Fibroblast of upper back skin (primary cell): ENCODE measurements at places on chromosomes 5 and 9.

- no peak for DNase-seq
Measured at GRCh38 chr5:35338157-35338453, 107.8 kb upstream of the PRLR start.

DNA sequence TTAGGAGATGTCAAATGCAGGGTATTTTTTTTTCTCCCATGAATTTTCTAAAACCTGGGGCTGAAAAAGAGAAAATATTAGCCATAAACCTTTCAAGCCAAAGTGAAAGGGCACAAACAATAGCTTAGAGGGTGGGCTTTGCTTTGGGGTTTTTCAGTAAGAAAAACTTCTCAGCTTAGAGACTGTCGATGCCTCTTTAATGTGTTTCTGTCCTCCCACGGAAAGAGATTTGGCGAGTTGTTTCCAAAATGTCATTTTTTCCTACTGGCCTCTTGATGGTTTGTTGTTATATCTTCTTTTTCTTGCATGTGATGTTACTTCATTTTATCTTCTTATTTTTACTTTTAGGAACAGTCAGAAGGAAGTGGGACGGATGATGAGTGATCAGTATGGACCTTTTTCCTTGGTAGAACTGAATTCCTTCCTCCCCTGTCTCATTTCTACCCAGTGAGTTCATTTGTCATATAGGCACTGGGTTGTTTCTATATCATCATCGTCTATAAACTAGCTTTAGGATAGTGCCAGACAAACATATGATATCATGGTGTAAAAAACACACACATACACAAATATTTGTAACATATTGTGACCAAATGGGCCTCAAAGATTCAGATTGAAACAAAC, 177.3 kb downstream of the SMARCA2 start:
- DNase-seq = no peak

DNA sequence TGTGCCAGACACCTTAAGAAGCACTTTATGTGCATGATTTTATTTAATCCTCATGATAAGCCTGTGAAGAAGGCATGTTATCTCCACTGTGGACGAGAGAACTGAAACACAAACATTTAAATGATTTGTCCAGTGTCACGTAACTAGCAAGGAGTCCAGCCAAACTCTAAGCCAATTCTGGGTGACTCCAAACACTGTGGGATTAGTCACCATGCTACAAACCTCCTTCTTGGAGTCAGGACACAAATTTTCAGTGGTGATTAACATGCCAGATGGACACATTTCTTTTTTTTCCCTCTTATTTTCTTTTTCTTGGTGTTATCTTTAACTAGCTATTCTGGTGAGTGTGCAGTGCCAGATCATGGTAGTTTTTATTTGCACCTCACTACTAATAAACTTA, 316.8 kb downstream of the NDUFS4 start:
- peak; percentile 63 for DNase-seq

GRCh38 chr5:175718401-175719108, 60.7 kb downstream of the HRH2 start:
- peak; percentile 4 for DNase-seq

DNA sequence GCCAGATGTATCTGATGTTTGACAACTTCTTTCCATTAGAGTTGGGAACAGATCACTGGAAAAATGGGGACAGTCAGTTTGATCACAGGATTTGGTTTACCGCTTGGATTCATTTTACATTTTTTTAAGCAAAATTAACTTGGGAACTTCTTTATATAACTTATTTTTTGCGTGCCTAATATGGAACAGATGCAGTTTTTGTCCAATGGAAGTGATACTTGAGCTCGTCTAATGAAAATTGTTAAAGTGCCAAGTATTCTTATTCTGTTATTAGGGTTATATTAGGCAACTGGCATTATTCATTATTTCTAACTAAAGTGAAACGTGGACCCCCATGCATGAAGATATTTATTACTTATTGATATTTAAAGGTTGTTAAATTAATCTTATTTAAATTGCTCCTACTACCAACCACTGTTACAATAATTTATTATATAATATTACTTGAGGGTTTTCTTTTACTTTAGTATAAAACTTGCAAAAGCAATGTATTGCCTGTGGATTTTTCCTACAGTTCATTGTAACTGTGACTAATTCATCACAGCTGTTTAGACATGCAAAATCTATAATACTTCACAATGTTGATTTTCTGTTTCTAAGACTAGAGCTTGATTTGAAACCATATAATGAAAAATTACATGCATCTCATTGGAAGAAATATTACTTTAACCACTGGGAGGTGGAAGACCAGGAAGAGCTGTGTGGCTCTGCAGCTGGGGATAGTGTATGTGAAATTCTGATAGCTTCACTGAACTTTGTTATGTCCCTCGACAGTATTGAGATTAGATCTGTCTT, 787.3 kb upstream of the WWC1 start:
- DNase-seq = peak; percentile 26

DNA sequence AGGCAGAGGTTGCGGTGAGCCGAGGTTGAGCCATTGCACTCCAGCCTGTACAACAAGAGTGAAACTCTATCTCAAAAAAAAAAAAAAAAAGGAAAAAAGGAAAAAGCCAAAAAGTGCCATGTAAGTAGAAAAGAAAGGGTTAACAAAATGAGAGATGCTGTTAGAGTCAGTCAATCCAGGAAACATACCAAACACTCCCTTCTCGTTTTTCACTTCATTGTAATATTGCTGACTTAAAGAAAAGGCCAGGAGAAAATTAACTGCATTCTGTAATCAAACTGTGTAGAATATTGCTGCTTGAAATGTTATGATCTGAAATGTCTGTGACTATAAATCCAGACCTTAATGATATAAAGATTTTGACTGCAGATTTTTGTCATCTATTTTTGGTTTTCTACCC, 379.1 kb downstream of the ENC1 start:
- DNase-seq = no peak

- DNase-seq = no peak
Measured at GRCh38 chr5:1782385-1783215, 17.0 kb downstream of the MRPL36 start.

DNA sequence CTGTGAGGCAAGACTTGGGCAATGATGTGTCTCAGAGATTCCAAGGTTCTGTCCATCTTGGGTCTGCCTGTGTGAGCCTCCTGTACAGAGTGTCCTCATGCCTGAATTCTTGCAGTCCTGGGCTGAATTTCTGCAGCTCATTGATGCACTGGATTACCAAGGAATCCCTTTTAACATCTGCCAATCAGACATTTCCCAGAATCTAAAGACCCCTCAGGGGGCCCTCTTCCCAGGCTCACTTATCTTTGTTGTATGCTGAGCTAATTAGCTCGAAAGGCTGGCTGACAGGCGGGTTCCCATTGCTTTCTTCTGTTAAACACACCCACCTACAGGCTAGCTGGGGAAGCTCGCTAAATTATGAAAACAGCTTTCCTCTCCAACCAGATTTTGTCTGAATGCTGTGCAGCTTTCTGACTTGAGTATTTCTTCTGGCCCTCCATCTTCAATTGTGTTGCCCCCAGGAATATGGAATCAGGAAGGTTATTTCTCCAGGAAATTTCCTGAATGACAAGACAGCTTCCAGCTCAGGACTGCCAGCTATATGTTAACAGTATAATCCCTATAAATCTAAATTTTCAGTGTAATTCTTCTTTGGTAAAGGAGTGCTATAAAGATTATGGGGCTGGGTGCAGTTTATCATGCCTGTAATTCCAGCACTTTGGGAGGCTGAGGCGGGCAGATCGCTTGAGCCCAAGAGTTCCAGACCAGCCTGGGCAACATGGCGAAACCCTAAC, at the start of gene LIX1:
Gene LIX1, minus strand, starts transcription at position 91 of the 734 bp plus-strand sequence. Its CDS starts 35 bp downstream, at position 56.
- peak; percentile 44 for DNase-seq

DNA sequence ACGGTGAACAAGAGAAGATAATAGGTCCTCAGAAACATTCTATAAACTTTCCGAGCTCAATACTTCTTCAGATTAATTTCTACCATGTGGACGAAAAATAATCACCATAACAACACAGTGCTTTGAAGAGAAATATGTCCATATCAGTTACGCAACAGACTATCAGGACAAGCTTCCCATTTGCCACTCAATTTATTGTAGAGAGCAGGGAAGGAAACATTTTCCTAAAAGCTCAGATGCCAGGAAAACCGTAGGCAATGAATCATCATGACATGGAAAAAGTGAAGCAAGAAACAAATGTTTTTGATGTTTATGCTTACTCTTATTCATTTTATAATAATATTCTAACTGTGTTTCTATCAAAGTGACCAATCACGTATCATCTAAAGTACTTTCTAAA, 87.6 kb downstream of the S1PR3 start:
- DNase-seq = peak; percentile 52

GRCh38 chr5:127870914-127871313, 167.7 kb downstream of the CCDC192 start:
- DNase-seq = peak; percentile 21

DNA sequence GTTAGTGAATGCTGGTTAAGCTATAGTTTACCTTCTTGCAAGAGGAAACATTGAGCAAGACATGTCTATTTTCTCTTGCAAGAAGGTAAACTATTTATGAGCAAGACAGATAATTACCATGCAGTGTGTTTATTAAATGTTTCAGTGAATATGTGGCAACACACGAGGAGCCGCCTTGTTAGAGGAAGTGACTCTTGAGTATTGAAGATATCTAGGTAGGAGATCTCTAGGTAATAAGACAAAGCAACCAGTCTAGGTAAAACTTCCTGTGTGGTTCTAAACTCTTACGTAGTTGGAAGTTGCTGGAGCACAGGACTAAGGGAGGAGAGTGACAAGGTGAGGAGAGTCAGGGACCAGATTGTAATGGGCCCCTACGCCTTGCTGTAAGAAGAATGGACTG, 16.8 kb downstream of the SKP2 start:
- DNase-seq = no peak

GRCh38 chr9:34995670-34996060, 6.1 kb downstream of the DNAJB5 start:
- no peak for DNase-seq

GRCh38 chr9:6444128-6444527, 31.1 kb downstream of the UHRF2 start:
- no peak for DNase-seq

DNA sequence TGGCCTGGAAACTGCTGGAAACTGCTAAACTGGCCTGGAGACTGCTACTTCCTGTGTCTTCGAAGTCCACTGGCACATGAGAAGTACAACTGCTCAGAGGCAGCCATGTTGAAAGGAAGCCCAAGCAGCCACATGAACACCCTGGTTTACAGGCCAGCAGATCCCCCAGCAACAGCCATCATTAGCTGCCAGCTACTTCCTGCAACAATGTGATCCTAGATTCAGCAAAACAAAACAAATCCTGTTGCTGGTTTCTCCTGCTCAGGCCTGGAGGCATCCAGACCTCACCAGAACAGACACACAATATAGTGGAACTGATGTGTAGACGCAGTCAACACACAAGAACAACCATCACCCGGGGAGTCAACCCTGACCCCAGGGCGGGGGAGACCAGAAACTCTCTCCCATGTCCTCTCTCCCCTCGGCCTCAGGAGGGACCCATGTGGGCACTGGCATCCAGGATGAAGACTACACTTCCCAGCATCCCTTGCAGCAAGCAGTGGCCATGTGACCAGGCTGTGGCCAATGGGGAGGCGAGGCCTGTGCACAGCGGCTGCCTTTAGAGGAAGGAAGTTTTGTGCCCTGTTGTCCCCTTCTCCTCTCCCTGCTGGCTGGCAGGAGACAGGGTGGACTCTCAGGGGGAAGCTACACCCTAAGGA, 9.2 kb upstream of the LCN15 start:
- DNase-seq = no peak

- DNase-seq = peak; percentile 55
Measured at GRCh38 chr5:140345919-140346347, 470 bp downstream of the HBEGF start.

- no peak for DNase-seq
Measured at GRCh38 chr5:159480849-159481248, 150.6 kb upstream of the IL12B start.

GRCh38 chr9:19488721-19489120, 79.9 kb downstream of the ACER2 start:
- no peak for DNase-seq

- DNase-seq = no peak
Measured at GRCh38 chr5:74225587-74225986, 414.9 kb downstream of the ENC1 start.

DNA sequence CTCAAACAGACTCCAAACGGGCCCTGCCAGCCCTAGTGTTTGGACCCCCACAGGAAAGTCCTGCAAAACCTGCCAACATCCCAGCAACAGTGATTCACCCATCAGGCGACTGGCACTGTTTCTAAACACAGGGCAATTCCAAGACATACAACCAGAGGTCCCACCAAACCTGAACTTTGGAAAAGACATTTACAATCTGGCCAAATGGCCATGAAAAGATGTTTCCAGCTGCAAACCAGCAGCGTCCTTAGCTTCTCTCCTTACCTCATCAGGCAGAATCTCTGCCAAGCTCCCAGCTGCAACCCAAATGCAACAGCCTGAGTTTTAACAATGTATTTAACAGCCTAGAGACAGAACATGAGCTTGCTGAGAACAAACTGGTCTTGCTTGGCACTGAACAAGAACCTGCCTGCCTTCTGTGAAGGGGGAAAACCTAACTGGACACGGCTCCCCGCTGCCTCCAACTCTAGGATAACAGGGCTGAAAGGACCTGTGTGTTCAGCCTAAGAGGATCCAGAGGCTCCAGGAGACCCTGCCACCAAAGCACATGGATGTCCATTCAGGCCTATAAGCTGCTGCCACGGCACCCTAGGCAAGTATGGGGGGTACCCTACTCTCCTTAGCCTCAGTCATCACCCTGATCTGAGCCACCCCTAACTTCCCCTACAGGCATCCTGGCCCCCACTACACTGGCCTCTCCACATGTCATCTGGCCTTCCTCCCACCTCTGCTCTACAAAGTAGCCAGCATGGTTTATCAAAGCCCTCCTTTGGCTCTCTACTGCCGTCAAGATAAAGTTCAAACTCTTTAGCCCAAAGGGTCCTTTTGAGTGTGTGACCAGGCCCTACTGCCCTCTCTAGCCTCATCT, 5.6 kb downstream of the P4HA2 start:
- peak; percentile 76 for DNase-seq

GRCh38 chr9:15670246-15670645, 117.4 kb downstream of the CCDC171 start:
- no peak for DNase-seq

DNA sequence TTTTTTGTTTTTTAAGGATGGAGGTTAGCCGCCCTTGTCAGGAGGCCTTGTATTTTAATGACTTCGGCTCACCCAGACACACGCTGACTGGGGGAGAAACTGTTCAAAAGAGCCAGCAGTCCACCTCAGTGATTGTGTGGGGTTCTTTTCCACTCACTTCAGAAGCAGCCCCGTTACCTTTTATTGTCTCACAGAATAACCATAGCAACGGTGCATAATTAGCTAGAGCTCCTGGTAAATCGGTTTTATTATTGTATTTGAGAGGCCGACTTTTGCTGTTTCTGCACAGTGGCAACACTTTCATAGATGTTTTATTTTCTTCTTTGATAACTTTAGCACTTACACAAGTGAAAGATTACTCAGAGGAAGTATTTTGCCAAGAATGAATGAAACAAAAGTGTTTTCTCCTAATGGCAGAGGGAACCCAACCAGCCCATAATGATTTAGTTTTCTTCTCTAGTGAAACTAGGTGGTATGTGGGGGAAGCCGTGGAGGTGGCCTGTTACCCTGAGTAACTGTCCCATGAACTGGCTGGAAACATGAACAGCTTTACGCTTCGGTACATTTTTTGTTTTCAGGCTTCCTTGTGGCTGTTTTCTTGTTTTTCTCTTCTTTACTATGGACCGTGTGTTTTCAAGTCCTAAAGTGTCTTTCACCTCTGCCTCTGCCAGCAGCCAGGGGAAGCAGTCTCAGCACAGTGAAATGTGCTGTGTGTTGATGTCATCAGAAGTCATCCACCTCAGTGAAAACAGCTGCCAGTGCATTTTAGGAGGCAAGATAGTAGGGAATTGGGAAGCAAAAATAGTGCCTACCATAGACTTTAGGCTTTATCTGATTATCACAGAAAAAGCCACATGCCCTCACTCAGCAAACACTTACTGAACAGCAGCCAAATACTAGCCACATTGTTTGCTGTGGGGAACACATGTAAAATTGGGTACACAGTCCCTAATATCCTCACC, 414.7 kb downstream of the KDM4C start:
- DNase-seq = peak; percentile 18
